Endothelial cell of umbilical vein (primary cell): ENCODE measurements at places on chromosomes 2 and 18. TPM values are rescaled to one million over a fixed set of nuclear protein-coding genes. Genes with fewer than 3 reads are reported as not detected.

The DOCK10 gene
- 5.8 and 6.1 TPM in 2 replicates for polyA plus RNA-seq

The LINC00305 gene
- polyA plus RNA-seq = not detected in 2 replicates

The ASB18 gene
- polyA plus RNA-seq = not detected in 2 replicates

The IL1RN gene
- not detected in 2 replicates for polyA plus RNA-seq

The CDH7 gene
- polyA plus RNA-seq = not detected in 2 replicates

The CYBRD1 gene
- 23.1 and 24.1 TPM in 2 replicates for polyA plus RNA-seq

The CAPN14 gene
- 0.01 and 0.03 TPM in 2 replicates for polyA plus RNA-seq

The GPN1 gene
- 33.2 and 35.4 TPM in 2 replicates for polyA plus RNA-seq

The CYRIA gene
- 7.4 and 9.3 TPM in 2 replicates for polyA plus RNA-seq

The EML6 gene
- 0.79 and 0.80 TPM in 2 replicates for polyA plus RNA-seq

The ATP9B gene
- polyA plus RNA-seq = 14.6 and 19.3 TPM in 2 replicates

The PCBP1 gene
- 181 and 196 TPM in 2 replicates for polyA plus RNA-seq

The CHRNG gene
- not detected in 2 replicates for polyA plus RNA-seq

The LRPPRC gene
- 13.3 and 22.6 TPM in 2 replicates for polyA plus RNA-seq

The VWA3B gene
- not detected in 2 replicates for polyA plus RNA-seq

The SOWAHC gene
- polyA plus RNA-seq = 0.91 and 1.0 TPM in 2 replicates

The QPCT gene
- polyA plus RNA-seq = 17.2 and 20.6 TPM in 2 replicates

The ZNF407 gene
- 3.7 and 3.8 TPM in 2 replicates for polyA plus RNA-seq

The ANKRD30B gene
- not detected in 2 replicates for polyA plus RNA-seq

The CCDC148 gene
- 0.04 TPM in 1 of 2 replicates, not detected in the other for polyA plus RNA-seq

The CDH2 gene
- polyA plus RNA-seq = 34.6 and 37.6 TPM in 2 replicates

The DSG4 gene
- polyA plus RNA-seq = not detected in 2 replicates

The NAB1 gene
- 7.2 and 7.5 TPM in 2 replicates for polyA plus RNA-seq

The CYP26B1 gene
- 0.06 and 0.30 TPM in 2 replicates for polyA plus RNA-seq

The SERPINB10 gene
- polyA plus RNA-seq = not detected in 2 replicates

The FAM237A gene
- not detected in 2 replicates for polyA plus RNA-seq

The OR6B2 gene
- not detected in 2 replicates for polyA plus RNA-seq

The CFLAR gene
- 85.5 and 104 TPM in 2 replicates for polyA plus RNA-seq

The G6PC2 gene
- not detected in 2 replicates for polyA plus RNA-seq

The RAB27B gene
- polyA plus RNA-seq = not detected in 2 replicates

The COMMD1 gene
- 54.3 and 57.1 TPM in 2 replicates for polyA plus RNA-seq

The L3MBTL4 gene
- not detected in 2 replicates for polyA plus RNA-seq

The MALL gene
- 26.3 and 31.5 TPM in 2 replicates for polyA plus RNA-seq

The TXNDC2 gene
- polyA plus RNA-seq = 0.12 TPM in 1 of 2 replicates, not detected in the other

The CBLN2 gene
- 1.1 TPM in 2 replicates for polyA plus RNA-seq

The CFAP210 gene
- not detected in 2 replicates for polyA plus RNA-seq

The TDRD15 gene
- polyA plus RNA-seq = not detected in 2 replicates

The TCF7L1 gene
- polyA plus RNA-seq = 8.5 and 9.6 TPM in 2 replicates

The GCG gene
- polyA plus RNA-seq = not detected in 2 replicates

The CCDC68 gene
- polyA plus RNA-seq = 0.22 and 0.72 TPM in 2 replicates

The GAD1 gene
- polyA plus RNA-seq = 0.62 and 0.64 TPM in 2 replicates

The SGPP2 gene
- not detected in 2 replicates for polyA plus RNA-seq

The CLEC4F gene
- polyA plus RNA-seq = not detected in 2 replicates

The UBR3 gene
- 3.8 and 5.3 TPM in 2 replicates for polyA plus RNA-seq

The SIX2 gene
- polyA plus RNA-seq = 0.45 and 0.54 TPM in 2 replicates

The RAB1A gene
- 87.9 and 121 TPM in 2 replicates for polyA plus RNA-seq

The UGT1A8 gene
- not detected in 2 replicates for polyA plus RNA-seq

The DPP4 gene
- 0.53 and 0.84 TPM in 2 replicates for polyA plus RNA-seq

The GALR1 gene
- not detected in 2 replicates for polyA plus RNA-seq

The CRYGD gene
- polyA plus RNA-seq = not detected in 2 replicates

The PRR30 gene
- polyA plus RNA-seq = not detected in 2 replicates

The KIAA2012 gene
- polyA plus RNA-seq = not detected in 2 replicates

The REG1B gene
- polyA plus RNA-seq = not detected in 2 replicates

The HOXD12 gene
- not detected in 2 replicates for polyA plus RNA-seq
